ENCODE measurements at places on chromosomes 13 and 19. TPM values are rescaled to one million over a fixed set of nuclear protein-coding genes. Genes with fewer than 3 reads are reported as not detected.

The ZNF180 gene
- 14.6 TPM for polyA plus RNA-seq

The ZNF177 gene
- polyA plus RNA-seq: 15.6 TPM

The CEACAM20 gene
- not detected for polyA plus RNA-seq

The SLC7A1 gene
- polyA plus RNA-seq: 10.7 TPM

The ZSCAN4 gene
- 0.13 TPM for polyA plus RNA-seq

The EVI5L gene
- polyA plus RNA-seq: 12.6 TPM

The CAB39L gene
- 10.1 TPM for polyA plus RNA-seq

The ETFB gene
- 37.7 TPM for polyA plus RNA-seq

The ICAM4 gene
- 25.3 TPM for polyA plus RNA-seq

The HDGFL2 gene
- 79.0 TPM for polyA plus RNA-seq

The SMIM17 gene
- 4.8 TPM for polyA plus RNA-seq

The NXNL1 gene
- not detected for polyA plus RNA-seq

The VMAC gene
- 10.7 TPM for polyA plus RNA-seq

The KRTDAP gene
- 1.3 TPM for polyA plus RNA-seq

The KCNC3 gene
- 25.2 TPM for polyA plus RNA-seq

The PPP1R13L gene
- polyA plus RNA-seq: 17.7 TPM

The ANO8 gene
- polyA plus RNA-seq: 8.1 TPM

The ZNF730 gene
- polyA plus RNA-seq: 12.3 TPM

The CASP14 gene
- not detected for polyA plus RNA-seq

The PSG6 gene
- not detected for polyA plus RNA-seq

The MATK gene
- 2.7 TPM for polyA plus RNA-seq

The PSG5 gene
- polyA plus RNA-seq: 0.24 TPM

The FCAR gene
- 0.72 TPM for polyA plus RNA-seq

The IFNL1 gene
- polyA plus RNA-seq: not detected

The LILRB1 gene
- polyA plus RNA-seq: 1.3 TPM

The ERICH6B gene
- 3.6 TPM for polyA plus RNA-seq

The METTL21C gene
- polyA plus RNA-seq: not detected

The VSIG10L gene
- 3.2 TPM for polyA plus RNA-seq

The ZNF221 gene
- polyA plus RNA-seq: 9.4 TPM

The MIER2 gene
- 18.9 TPM for polyA plus RNA-seq

The SKA3 gene
- 12.7 TPM for polyA plus RNA-seq

The LILRB3 gene
- 1.8 TPM for polyA plus RNA-seq

The POLR2E gene
- polyA plus RNA-seq: 107 TPM

The ACTMAP gene
- polyA plus RNA-seq: 10.8 TPM

The ZNF558 gene
- polyA plus RNA-seq: 35.8 TPM

The HIPK4 gene
- 0.18 TPM for polyA plus RNA-seq

The SLC15A1 gene
- 0.64 TPM for polyA plus RNA-seq

The KIR3DL2 gene
- not detected for polyA plus RNA-seq

The COX6B2 gene
- 0.35 TPM for polyA plus RNA-seq

The MTUS2 gene
- polyA plus RNA-seq: 1.6 TPM

The ZNF439 gene
- 18.5 TPM for polyA plus RNA-seq

The ZNF443 gene
- 23.1 TPM for polyA plus RNA-seq

The TMPRSS9 gene
- polyA plus RNA-seq: 0.24 TPM

The TNNT1 gene
- polyA plus RNA-seq: 1.2 TPM

The HTR2A gene
- 1.1 TPM for polyA plus RNA-seq

The NLRP11 gene
- not detected for polyA plus RNA-seq

The SLC35E1 gene
- polyA plus RNA-seq: 43.5 TPM

The TTC9B gene
- polyA plus RNA-seq: 0.12 TPM

The RFC3 gene
- 35.4 TPM for polyA plus RNA-seq

The TMEM221 gene
- polyA plus RNA-seq: 1.7 TPM
